ENCODE measurements at places on chromosomes 16 and 17.
A peak's percentile ranks its signal among the peaks of the same experiment; 100 is the strongest.

GRCh38 chr16:84999200-84999599 lies 12.1 kb downstream of the ZDHHC7 start:
- no peak for DNase-seq

- no peak for DNase-seq
Observed at GRCh38 chr17:39926588-39927100, 757 bp downstream of the ORMDL3 start.

GRCh38 chr17:30361766-30362279 lies 16.9 kb upstream of the CPD start:
- no peak for DNase-seq

GRCh38 chr17:39538866-39539265 lies 68.9 kb downstream of the NEUROD2 start:
- no peak for DNase-seq

GRCh38 chr16:71369494-71369893 lies 11.0 kb downstream of the CALB2 start:
- DNase-seq, result no peak

GRCh38 chr16:74608944-74609343 lies 2.0 kb upstream of the GLG1 start:
- no peak for DNase-seq

- no peak for DNase-seq
Observed at GRCh38 chr17:47615766-47616424, 33.8 kb upstream of the KPNB1 start.

- no peak for DNase-seq
Observed at GRCh38 chr16:2170587-2171435, 15.2 kb downstream of the TRAF7 start.

DNA sequence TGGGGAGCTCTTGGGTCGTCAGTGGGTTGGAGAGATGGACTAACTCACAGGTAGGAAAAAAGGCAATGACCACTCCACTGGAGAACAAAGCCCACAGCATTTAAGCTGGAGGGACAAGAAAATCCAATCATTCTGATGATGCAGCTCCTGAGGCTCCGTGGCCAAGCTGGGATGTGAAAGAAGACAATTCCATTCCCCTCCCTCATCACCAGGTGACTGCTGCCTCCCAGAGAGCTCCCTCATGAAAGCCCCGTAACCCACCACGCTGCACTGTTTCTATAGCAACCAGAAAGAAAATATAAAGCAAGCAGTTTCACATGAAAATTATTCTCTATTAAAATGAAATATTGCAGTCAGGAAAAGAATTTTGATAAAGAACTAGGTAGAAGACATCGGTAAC lies 15.2 kb downstream of the ANKRD11 start:
- DNase-seq, result no peak

DNA sequence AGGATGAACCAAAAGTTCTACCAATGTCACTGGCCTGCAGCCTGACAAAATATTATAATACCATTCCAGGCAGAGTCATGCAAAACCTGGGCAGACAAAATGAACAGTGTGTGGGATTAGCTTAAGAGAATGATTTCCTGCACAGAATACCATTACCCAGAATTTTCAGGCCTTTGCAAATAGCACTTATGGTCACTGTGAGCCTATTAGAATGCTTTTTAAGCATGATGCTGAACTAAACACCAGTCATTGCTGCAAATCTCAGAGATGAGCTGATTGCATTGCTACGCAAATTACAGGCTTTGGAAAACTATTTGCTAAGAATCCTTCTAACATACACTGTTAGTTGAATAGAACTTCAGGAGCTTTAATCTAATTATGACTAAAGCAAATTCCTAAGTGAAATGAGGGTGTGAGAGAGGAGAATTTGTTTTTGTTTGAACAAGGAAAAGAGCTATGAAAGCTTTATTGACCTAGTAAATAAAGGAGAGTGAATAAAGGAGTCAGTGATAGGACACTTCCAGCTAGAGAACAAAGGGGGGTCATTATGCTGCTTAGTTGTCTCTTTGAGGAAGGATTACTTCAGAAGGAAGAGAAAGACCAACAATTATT lies 398.8 kb downstream of the HS3ST3B1 start:
- DNase-seq, result no peak

DNA sequence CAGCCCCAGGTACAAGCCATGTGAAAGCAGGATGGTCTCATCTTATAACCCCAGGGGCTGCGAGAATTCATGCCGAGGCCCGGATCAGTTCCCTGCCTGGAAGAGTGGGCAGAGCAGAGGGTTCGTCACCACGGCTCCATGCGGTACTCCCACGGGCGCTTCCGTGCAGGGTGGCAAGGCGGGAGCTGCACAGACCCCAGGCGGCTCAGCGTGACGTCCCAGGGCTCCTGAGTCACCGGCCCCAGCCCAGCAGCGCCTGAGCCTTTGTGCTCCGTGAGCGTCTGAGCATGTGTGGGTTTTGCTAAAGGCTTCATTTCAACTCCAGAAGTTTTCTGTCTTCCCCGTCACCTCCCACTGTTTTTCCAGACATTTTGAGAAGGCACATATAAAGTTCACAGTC lies 71.2 kb upstream of the CHMP6 start:
- DNase-seq, result no peak

- no peak for DNase-seq
Observed at GRCh38 chr17:78583091-78583490, 5.9 kb upstream of the DNAH17 start.

- no peak for DNase-seq
Observed at GRCh38 chr16:84236671-84237070, 3.1 kb downstream of the KCNG4 start.

DNA sequence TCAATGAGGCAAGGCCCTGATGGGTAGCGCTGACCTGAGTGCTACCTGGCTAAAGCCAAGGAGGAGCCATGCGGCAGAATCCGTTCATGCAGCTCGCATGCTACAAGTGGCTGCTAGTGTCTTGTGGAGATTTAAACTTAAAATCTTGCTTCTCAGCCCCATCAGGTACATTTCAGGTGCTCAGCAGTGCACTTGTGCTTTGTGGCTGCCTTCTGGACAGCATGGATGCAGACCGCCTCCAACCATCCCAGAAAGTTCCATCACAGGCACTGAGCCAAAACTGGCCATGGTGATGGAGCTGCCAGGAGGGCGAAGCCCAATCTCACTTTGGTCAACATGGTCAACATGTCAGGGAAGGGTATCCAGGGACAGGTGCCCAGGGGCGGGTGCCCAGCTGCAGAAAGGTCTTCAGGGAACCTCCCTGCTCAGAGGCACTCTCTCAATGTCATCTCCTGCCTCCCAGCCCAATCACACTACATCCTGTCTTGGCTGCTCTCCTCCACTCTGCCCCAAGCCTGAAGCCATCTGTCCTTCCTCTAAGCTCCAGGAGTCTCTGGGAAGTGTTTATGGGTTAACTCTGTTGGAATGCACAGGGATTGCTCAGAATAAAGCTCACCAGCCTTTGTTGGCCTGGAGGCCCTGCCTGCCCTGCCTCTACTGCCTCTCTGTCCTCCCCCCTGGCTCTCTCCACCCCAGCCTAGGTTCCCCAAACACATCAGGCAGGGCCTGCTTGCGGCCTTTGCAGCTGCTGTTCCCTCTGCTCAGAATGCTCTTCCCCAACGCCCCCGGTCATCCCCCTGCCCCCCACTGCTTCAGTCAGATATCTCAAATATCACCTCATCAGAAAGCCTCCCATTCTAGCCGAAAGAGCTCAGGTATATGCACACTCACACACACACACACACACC lies 18.3 kb upstream of the TNFRSF13B start:
- no peak for DNase-seq

DNA sequence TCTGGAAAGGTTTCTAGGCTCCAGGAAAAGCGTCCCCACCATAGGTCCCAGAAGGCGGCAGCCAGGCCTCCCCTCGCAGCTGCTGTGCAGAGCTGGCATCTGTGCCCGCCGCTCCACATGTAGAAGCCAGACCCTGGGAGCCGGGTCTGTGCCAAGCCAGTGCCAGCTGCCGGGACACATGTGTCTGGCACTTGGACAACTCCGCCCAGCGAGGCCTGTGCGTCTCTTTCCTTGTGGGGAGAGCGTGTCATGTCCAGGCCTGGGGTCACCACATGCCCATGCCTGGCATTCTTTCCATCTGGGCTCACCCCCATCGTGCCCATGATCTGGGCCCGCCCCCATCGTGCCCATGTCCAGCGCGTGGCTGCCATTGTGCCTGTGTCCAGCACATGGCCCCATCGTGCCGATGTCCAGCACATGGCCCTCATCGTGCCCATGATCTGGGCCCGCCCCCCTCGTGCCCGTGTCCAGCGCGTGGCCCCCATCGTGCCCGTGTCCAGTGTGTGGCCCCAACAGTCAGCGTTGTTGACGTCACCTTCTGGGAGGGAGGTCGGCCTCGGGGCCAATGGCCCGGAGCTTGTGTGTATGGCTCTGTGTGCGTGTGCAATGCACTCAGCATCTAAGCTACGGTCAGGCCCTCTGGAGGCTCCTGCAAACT lies 13.3 kb upstream of the ACSF3 start:
- no peak for DNase-seq

GRCh38 chr16:88811769-88812512 lies at the start of gene APRT:
APRT (minus strand) TSS chr16:88811928; CDS start chr16:88811899, 29 bp downstream.
- DNase-seq, result peak; percentile 78

DNA sequence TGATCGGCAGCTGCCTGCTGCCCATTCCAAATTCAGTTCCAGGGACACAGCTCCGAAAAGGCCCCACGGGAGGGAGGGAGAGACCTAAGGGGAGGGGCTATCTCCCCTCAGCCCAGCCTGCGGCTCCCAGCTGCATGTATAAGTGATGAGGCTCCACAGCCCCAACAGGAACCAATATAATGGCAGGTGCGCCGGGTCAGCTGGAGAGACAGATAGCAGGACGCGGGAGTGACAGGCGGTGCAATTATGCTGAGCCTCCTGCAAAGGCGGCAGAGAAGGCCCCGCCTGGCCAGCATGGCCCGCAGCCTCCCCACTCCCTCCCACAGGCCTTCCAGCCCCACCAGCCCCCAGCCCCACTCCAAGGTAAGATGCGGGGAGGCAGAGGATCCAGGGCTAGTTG lies 8.1 kb upstream of the C1QL1 start:
- no peak for DNase-seq

GRCh38 chr16:81738783-81739496 lies 40.2 kb upstream of the PLCG2 start:
- no peak for DNase-seq

DNA sequence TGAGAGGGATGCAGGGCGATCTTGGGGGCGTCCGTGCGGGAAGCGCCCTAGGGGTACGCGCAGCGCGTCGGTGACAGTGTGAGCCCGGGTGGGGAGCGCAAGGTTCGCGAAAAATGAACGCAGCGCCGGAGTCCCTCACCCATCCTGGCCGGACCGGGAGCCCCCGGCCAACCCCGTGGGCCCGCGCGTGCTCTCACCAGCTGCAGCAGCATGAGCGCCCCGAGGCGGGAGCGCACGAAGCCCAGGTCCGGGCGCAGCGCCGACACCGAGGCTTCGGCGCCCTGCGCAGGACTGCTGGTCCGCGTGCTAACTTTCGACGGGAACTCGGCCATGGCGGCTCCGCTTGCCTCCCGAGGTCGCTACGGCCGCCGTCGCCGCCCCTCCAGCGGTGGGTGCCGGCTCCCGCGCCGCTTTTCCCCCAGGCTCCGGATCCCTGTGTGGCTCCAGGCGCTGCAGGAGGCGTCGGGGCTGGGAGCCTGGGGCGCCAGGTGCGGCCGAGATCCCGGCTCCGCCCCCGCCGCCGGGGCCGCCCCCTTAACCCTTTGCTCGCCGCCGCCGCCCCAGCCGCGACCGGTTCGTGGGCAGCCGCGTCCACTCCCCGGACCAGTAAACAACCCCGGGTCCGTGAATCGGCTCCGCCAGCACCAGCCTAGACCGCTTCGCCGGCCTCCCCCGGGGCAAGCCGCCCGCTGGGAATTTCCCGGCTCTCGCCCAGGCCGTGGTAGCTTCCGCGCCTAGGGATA lies at the start of gene PLLP:
Gene PLLP (minus strand): TSS at position 464 of the 743 bp plus-strand sequence. CDS start 132 bp downstream, at position 332.
- no peak for DNase-seq

- no peak for DNase-seq
Observed at GRCh38 chr16:25063102-25063501, 47.9 kb upstream of the ARHGAP17 start.

- no peak for DNase-seq
Observed at GRCh38 chr16:79929260-79929965, 328.9 kb upstream of the MAF start.

- DNase-seq, result no peak
Observed at GRCh38 chr17:81347437-81347836, 47.8 kb upstream of the BAHCC1 start.

DNA sequence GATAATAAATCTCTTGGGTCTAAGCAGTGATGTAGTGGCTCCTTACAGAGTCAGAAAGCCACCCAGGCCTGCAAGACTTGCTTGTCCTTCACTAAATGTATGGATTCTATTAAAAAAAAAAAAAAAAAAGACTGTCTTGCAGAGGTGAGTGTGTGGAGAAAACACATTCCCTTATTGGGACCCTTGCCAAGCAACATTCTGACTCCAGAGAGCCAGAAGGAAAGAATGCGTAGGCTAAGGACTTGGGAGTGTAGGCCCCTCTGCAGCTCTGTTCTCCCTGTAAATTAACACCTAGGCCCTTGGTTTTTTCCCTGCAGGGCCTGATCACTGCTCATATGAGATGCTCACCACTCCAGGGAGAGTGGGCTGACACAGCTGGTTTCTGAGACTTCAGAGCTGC lies 17.8 kb downstream of the SCPEP1 start:
- no peak for DNase-seq

DNA sequence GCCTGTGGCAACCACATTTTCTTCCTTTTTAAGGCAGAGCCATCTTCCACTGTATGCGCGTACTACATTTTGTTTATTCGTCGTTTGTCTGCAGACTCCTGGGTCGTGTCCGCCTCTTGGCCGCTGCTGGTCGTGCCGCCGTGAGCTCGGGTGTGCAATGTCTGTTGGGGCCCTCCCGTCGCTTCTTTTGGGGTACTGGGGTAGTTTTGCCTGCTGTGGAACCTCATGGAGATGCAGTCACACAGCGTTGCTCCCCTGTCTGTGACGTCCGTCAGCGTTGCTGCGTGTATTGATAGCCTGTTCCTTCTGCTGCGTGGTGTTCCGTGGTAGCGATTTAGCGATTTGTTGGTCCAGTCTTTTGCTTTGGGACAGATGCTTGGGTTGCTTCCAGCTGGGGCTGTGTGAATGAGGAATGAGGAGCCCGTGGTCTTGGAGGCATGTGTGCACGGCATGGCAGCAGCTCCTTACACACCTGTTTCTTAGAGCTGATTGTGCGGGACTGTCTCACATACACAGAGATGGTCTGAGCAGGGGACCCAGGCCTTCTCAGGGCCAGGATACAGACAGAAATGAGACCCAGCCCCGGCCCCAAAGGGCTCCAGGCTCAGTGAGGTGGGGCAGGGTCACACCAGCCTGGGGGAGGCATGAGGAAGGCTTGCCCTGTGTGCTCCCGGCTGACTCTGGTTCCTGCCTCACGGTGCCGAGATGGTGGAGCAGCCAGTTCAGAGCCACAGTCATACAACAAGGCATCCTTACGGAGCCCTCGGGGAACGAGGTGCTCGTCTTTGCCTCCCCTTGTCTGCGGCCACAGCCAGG lies 78.4 kb upstream of the GSE1 start:
- no peak for DNase-seq

DNA sequence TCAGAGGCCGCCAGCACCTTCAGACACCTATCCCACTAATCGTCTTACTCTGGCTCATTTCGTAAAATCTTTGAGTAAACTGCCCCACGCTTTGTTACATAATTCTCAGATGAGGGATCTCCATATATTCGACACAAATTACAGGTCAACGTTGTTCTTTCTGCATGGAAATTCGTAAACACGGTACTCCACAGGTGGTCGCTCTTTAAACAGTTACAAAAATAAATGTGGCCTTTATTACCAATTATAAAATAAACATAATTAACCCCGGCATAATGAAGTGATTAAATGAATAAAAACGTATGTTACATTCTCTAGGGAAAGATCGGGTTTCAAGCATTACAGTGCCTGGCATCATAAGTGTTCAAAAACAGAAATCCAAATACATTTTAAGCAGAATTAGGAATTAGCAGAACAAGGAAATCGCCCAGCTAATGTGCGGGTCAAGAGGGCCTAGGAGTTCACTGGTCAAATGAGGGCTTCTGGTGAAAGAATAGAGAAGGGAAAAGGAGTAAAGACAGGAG lies 943 bp upstream of the PIP4K2B start:
- DNase-seq, result no peak
